CD4-positive, alpha-beta T cell (primary cell): ENCODE measurements at places on chromosomes 12 and 14.

DNA sequence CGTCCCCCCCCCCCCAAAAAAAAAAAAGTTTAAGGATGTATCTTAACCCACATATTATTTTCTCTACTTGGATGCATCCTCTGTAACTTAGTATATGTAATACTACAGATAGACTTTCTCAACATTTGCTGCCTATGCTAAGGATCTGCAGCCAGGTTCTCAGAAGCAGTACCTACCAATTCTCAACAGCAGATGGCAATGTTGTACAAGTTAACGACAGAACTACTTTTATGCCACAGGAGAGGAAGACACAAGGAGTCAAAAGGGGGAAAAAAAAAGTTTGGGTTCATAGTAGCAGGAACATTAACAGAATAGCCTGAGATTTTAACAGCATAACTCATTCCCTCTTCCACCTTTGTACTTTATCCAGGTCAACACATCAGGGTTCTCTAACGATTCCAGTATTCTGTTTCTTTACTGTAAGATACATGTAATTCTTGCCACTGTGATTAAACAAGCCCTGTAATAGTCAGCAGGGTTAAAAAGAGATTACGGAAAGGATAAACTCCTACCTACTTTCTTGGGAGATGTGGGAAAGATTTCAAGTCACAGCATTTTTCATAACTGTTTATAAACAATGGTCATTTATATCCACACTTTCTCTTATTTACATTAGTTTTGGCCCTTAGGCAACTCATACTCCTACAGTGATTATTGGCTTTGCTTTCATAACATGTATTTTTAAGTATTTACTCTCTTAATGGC, 5.7 kb upstream of the NEK9 start:
- DNase-seq, result no peak

DNA sequence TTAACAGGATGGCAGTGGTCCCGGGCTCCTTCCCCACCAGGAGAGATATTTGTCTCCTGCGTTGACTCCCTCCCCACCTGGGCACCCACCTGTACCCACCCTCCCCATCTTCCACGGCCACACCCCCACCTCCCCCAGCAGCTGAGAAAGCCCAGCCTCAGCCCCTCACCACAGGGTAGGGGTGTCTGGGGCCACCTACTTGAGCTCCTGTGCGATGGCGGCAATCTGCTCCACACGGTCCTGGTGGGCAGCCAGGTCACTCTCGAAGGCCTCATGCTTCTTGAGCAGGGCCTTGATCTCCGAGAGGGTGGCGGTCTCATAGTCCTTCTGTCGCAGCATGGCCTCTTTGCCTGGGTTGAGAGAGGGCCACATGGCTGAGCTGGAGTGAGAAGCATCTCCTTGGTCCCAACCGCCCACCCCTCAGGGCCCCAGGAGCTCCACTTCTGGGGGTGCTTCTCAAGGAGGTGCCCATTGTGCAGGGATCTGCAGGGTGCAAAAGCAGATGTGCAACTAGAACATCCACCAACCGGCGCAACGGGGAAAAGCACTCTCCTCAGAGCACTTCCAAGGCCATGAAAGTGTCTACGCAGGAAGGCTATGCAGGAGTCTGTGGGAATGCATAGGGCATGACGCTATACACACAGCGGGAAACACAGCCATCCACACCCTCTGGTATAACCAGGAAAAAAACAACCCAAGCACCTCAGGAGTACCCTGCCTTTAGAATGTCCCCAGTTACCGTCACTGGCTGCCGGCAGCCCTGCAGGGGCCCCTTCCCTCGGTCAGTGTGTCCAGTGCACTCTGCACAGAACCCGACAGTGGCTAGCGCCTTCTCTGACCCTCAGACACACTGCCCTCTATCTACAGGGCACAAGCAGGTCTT, 92.6 kb upstream of the ZFP36L1 start:
- DNase-seq, result peak; percentile 4

DNA sequence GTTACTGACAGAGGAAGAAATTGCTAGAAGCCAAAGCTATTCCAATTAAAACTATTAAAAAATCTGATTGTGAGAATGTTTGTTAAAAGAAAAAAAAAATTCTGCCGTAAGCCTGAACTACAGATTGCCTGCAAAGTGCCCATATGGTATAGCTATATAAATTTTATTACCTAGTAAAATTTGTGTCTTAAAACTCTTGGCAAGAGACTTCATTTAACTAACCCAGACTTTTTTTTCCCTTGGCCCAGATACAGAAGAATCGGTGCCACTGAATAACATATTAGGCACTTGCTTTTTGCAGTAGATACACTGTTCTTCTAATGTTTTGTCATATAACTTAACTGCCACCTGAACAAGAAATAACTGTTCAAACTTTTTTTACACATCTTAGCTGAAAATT, 125.5 kb downstream of the RPS29 start:
- no peak for DNase-seq

DNA sequence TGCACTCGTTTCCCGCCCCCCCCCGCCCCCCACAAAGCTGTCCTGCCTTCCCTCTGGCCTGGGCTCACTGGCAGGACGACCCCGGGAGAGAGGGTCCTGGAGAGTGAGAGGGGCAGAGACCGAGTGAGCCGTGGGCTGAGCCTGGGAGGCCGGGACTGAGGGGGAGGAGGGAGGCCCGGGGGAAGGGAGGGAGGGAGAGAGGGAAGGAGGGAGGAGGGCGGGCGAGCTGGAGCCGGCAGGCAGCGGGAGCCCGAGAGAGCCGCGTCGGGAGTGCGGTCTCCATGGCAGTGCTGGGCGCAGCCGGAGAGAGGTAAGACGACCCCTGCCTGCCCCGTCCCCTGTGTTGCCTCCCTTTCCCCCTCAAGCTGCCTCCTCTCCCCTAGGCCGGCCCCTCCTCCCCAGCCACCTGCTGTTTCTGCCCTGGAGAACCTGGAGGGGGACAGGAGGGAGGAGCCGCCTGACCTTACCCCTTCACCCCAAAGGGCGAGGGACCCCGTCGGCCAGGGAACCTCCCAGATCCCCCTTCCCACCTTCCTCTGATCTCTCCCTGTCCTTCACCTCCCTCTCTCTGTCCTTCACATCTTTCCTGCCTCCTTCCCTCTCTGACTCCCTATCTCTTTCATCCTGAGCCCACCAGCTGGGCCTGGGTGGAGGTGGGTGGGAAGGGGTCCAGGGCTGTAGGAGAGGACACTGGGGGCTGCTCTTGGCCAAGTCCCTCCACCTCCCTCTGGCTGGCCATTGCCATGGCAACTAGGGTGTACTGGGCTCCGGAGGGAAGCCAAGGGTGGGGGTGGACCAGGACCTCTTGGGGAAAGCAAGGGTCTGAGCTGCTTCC, at the start of gene GPR162:
Gene GPR162, plus strand, starts transcription at position 231 of the 835 bp plus-strand sequence. CDS start 2,078 bp downstream, outside the sequence.
- no peak for DNase-seq

DNA sequence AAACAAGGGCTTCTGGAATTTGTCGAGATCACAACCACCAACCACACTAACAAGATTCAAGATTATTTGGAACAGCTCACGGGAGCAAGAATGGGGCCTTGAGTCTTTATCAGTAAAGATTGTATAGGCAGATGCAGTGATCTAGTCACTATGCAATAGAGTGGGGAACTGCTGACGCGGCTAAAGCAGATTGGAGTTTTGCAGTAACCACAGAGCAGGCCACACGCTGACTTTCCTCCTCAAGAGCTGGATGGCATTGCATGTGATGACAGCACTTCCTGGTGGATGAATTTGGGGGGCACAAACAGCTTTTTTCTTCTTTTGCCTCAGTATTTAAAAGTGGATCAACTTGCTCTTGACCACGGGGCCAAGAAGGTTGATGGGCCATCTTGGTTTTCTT, 46.0 kb downstream of the KCNK13 start:
- no peak for DNase-seq

GRCh38 chr14:77271113-77271710, at the start of gene NGB:
TSS of gene NGB (minus strand) at chr14:77271206. CDS start at chr14:77270937, 269 bp downstream.
- no peak for DNase-seq

DNA sequence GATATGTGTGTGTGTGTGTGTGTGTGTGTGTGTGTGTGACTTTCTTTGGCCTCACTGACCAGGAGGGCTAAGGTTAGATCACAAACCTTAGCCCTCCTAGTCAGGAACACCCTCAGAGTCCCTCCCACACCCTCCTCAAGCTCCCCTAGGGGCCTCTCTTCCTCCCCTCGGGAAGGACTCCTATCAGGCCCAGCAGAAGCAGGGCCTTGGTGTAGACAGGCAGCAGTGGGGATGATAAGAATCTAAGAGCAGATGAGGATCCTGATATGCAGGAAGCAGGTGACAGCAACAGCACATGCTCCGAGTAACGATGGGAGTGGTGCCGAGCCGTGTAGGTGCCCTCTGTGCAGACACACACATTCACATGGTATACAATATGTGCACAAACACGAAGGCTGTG, 20.7 kb downstream of the PLEK2 start:
- no peak for DNase-seq
